Astrocyte of the spinal cord (primary cell): ENCODE measurements at places on chromosomes 5 and 9.
A peak's percentile ranks its signal among the peaks of the same experiment; 100 is the strongest.

GRCh38 chr9:2319421-2319820 is 302.2 kb upstream of the VLDLR start:
- DNase-seq, result no peak

- DNase-seq, result no peak
Observed at GRCh38 chr5:75558221-75558620, 46.5 kb downstream of the POLK start.

DNA sequence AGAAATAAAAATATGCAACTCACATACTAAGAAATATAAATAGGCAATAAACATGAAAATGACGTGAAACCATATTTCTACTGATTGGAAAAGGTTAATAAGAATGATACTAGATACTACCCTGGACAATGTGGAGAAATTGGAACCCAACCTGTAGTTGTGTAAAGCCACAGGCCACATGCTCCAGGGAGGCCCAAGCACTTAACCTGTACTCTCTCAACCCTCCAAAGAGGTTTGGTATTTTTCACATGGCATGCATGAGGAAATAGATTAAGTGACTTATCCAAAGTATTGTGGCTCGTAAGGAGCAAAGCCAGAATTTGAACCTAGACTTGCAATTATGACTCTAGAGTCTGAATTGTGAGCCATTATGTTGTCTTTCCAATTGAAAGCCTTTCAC is 13.4 kb downstream of the LIFR start:
- DNase-seq, result no peak

DNA sequence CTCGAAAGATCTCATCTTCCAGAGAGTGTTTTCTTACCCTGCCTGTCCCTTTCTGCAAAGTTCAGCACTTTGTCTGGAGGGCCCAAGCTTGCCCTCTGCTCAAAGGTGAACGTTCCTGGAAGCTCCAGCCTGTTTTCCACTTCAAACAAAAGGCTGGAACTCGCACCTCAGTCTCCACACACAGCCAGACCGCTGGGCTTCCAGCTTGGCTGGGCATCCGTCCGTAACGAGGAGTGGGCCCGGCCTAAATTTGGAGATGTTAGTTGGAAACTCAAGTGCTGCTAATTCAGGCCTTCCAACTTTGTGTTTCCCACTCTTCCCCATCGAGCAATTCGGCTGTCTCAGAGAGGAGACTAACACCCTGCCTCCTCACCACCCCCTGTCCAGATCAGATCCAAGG is 35.1 kb downstream of the FGF18 start:
- DNase-seq, result no peak

DNA sequence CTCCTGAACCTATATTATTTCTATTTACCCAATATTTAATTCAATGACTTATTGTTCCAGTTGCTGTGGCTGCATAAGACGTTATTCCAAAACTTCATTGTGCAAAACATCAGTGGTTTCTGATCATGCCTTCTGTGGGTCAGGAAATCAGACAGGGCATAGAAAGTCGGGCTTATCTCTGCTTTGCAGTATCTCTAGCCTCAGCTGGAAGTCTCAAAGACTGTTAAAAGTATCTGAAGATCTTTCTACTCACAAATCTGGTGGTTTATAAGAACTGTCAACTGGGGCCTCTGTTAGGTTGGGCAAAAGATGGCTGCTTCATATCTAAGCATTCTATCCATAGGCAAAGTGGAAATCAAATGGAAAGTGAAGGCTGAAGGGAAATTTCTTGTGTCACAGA is 687.7 kb upstream of the ARRDC3 start:
- no peak for DNase-seq

DNA sequence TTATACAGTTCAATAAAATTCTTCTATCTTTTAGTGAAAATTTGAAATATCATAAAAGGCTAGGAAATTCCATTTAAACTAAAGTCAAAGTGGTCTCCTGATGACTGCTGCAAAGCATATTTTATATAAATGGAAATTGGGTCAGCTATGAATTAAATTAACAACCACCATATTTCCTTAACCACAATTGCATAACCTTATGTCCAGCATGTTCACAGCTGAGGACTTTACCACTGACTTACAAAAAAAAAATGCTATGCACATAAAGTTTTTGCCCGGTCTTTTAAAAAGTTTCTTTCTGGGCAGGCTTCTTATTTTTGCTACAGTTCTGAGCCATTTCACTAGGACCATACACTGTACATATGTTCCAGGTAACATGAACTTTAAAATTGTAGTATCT is 208.6 kb upstream of the RGMB start:
- DNase-seq, result no peak

GRCh38 chr5:129912601-129913255 is 8.5 kb downstream of the CHSY3 start:
- no peak for DNase-seq

DNA sequence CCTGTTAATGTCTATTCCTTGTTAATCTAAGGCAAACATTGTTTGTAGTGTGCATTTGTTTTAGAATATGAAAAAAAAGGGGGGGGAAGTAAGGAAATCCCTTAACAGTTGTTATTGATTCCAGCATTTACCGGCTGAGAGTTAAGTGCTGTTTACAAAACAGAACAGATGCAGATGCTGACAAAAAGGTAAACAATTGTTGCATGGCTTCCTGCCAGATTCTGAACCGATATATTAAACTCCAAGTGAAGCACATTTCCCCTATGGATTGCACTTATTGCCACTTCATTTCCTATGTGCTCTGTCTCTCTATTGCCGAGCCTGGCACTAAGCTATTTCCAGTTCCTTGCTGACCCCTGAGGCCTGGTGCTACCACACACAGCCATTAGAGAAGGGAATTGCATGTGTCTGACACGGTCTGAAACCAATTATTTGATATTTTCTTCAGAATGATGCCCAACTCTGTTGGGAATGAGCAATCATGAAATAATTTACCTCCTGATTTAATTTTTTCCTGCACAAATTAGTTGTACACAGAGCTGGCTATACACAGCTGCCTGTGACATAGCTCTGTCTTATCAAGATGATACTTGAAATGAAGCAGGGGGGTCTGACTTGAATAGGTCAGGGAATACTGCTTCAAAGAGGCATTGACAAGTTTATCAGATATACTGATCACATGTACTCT is 109.8 kb downstream of the KIAA0825 start:
- no peak for DNase-seq

GRCh38 chr9:26310294-26310693 is 582.3 kb downstream of the CAAP1 start:
- no peak for DNase-seq

DNA sequence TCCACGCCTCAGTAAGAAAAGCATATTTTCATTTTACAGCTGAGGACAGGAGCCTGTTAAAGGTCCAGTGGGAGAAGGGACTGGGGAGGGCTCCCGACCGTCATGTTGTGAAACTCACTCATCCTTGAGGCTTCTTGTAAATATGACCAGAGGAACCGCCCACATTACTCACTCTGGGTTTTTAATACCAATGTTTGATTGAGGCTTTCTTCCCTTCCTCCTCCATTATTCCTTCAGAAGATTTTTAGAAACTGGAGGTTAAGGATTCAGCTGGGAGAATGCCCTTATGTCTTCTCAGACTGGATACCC is 61.4 kb upstream of the GLRX start:
- peak; percentile 40 for DNase-seq

- DNase-seq, result no peak
Observed at GRCh38 chr9:27436234-27436633, 87.9 kb upstream of the IFNK start.

DNA sequence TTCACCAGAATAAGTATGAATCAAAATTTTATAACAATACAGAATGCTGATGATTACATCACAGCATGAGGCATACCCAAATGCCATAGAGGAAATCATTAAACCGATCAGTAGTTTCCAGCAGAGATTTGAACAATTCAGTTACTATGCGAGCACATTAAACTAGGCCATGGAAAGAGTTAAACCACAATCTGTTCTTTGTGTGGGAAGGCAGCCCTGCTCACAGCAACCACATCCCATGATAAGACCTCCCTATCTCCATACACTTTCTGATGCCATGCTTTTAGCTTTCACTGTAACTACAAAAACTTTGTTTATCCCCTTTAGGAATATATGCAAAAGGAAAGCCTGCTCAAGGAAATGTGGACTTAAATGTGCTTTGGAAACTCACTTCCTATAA is 4.5 kb downstream of the NFIB start:
- DNase-seq, result peak; percentile 87

DNA sequence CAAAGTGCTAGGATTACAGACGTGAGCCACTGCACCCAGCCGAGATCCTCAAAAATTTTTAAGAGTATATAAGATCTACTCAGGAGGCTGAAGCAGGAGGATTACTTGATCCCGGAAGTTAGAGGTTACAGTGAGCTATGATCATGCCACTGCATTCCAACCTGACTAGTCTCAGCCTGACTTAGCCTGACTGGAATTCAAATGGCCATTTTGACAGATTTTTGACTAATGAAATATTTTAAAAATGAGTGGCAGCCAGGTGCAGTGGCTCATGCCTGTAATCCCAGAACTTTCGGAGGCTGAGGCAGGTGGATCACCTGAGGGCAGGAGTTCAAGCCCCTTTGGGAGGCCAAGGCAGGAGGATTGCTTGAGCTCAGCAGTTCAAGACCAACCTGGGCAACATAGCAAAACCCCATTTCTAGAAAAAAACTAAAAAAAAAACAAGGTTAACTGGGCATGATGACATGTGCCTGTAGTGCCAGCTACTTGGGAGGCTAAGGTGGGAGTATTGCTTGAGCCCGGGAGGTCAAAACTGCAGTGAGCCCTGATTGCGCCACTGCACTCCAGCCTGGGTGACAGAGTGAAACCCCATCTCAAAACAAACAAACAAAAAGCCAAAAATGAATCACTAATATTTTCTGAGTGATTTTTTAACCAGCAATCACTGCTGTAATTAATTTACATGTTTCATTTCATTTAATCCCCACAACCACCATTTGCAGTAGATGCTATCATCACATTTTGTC is 16.6 kb downstream of the ATOX1 start:
- peak; percentile 65 for DNase-seq

- no peak for DNase-seq
Observed at GRCh38 chr5:59598547-59598874, 295.0 kb downstream of the PDE4D start.

DNA sequence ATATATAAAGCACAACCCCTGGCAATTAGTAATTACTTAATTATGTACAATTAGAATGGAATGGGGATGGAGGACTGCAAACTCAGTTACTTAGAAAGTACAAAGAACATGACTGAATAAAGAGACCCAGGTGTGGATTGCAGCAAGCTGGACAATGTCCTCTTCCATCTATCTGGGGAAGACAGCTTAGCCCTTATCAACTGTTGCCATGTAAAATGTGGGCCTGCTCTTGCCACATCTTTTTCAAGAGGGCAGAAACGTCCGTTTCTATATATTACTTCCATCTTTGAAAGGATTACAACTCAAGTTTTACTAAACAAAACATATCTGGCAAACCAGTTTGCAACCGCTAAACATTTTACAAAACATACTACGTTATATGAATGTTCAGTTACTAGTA is 26.2 kb downstream of the GOLPH3 start:
- no peak for DNase-seq

DNA sequence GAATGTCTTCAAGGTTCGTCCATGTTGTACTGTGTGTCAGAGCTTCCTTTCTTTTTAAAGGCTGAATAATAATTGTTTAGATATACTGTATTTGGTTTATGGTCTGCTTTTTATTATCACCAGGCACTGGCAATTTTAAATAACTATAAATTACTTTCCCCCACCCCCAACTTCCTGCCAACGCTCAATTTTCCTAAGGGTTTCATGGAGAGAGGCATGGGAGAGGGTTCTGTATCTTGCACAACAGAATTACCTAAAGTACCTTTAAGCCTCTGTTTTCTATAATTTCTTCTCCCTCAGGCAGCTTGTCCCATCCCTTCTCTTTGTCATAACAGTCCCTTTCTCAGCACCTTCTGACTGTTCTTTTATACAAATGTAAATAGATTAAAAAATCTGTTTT is 10.4 kb downstream of the PSAT1 start:
- no peak for DNase-seq

DNA sequence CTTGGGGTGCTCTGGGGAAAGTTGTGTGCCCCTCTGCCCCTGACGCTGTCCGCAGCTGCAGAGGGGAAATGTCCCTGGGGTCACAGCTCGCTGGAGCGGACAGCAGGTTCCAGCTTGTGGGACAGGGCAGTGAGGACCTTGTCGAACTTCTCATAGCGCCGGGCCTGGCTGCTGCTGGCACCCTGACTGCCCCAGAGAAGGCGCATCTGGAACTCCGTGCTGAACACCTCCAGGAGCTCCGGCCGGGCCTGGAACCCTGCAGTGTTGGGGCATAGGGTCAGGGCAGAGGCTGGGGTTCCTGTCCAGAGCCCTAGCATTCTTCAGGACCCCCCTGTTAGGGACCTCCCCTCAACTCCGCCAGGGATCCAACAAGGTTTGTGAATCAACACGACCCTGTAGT is 3.6 kb upstream of the TOR2A start:
- DNase-seq, result no peak

DNA sequence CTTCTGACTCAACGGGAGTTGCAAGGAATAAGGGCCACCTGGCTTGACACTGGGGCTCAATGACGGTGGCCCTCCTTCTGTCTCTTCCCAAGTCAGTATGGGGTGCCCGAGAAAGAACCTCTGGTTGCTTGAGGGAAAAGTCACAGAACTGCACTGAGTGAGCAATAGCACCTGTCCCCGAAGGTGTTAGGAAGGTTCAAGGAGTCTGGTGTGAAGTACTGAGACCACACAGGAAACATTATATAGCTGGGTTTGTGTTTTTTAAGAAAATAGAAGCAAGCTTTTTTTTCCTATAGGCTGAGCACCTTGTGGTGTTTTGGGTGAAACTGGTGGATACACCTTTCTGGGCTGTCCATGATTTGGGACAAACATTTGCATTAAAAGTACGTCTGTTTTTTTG is 62.9 kb downstream of the SPIN1 start:
- DNase-seq, result no peak

DNA sequence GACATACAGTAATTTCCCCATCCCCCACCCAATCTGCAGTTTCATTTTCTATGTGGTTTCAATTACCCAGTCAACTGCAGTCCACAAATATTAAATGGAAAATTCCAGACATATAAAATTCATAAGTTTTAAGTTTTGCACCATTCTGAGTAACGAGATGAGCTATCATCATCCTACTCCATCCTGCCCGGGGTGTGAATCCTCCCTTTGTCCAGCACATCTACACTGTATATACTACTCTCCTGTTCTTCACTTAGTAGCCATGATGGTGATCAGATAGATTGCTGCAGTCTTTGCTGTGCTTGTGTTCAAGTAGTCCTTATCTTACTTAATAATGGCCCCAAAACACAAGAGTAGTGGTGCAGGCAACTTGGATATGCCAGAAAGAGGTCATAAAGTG is 11.3 kb downstream of the OXCT1 start:
- DNase-seq, result no peak

DNA sequence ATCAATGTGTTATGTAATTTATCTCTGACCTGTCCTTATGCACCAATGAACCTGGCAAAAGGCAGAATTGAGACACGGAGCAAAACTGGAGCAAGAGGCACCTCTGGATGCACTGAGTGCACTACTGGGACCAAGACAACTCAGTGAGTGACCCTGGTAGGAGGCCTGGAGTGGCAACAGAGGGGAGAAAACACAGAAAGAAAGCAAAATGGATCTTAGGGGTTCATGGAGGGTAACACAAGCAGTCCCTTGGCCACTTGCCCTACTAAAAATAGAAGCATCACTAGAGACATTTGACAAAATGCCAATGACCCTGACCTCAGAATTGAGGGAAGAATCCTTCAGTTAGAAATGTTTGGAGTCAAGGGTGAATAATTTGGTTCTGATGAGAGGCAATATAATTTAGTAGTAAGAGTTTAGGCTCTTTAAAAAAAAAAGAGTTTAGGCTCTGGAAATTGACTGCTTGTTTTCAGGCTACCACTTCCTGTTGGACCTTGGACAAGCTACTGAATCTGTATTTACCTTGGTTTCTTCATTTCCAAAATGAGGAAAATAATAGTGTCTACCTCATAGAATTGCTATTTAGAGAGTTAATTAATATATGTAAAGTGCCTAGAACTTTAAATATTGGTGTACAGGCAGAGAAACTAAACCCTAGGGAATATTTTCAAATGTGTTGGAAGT is 234.9 kb upstream of the TARS1 start:
- no peak for DNase-seq
